Bone marrow (tissue), 2 donors: ENCODE measurements at places on chromosomes 11 and 22.

DNA sequence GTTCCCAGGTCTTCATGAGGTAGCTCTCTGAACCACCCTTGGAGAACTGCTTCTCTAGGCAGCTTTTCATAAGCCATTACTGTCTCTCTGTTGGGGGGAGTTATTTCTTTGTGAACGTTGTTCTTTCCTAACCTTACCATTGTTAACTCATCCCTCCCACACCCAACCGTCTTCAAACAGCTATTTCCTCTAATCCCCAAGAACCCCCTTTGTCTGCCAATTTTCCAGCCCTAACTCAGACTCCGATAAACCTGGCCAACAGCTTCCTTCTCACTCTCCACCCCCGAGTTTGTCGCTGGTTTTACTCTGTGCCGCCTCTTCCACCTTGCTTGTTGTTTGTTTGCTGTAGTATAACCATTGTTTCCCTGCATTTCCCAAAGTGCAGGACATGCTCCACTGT, 131.5 kb downstream of the CCDC34 start:
- no peak for DNase-seq

GRCh38 chr11:742156-742546, 5.1 kb upstream of the TALDO1 start:
- no peak for DNase-seq

- no peak for DNase-seq
These were observed 43.6 kb downstream of the CTSC start for GRCh38 chr11:88293931-88294330.

DNA sequence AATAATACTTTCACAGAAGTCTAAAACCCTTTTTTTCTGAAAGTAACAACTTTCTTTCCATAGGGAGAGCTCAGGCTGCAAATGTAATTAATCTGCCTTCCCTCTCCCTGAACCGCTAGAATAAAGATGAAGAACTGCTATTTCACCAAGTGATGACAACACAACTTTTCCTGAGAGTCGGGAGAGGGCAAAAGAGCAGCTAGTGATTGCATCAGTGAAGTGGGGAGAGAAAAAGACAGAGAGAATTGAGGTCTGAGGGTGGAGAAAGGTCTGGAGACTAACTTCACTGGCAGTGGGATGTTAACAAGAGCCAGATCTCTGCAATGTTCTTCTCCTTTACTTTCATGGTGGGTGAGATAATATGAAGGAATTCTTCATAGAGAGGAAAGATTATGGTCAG, 10.9 kb upstream of the MPEG1 start:
- DNase-seq: no peak

DNA sequence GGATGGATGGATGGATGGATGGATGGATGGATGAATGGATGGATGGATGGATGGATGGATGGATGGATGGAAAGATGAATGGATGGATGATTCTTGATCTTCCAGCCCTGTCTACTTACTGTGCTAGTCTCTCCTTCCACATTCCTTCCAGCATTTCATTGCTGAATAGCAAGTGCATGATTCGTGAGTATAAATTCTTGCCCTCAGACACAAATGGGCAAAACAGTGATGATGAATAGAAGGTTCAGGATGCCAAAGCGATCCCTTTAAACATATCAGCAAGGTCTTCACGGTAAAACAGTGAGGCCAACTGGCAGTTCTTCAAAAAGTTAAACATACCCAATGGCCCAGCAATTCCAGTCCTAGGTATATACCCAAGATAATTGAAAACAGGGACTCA, 400.2 kb downstream of the MN1 start:
- no peak for DNase-seq

- no peak for DNase-seq
These were observed 1.4 kb downstream of the TSPAN4 start for GRCh38 chr11:843818-844692.

GRCh38 chr22:37283393-37283937, 1.2 kb downstream of the CYTH4 start:
- no peak for DNase-seq

- no peak for DNase-seq
These were observed 102.4 kb downstream of the PRMT3 start for GRCh38 chr11:20489948-20490347.

GRCh38 chr11:67452141-67452952, at the start of gene GPR152:
GPR152 (minus strand) TSS chr11:67452729; CDS start chr11:67452724, 5 bp downstream.
- DNase-seq: no peak

- DNase-seq: no peak
These were observed 13.2 kb upstream of the PARVG start for GRCh38 chr22:44167501-44167900.

DNA sequence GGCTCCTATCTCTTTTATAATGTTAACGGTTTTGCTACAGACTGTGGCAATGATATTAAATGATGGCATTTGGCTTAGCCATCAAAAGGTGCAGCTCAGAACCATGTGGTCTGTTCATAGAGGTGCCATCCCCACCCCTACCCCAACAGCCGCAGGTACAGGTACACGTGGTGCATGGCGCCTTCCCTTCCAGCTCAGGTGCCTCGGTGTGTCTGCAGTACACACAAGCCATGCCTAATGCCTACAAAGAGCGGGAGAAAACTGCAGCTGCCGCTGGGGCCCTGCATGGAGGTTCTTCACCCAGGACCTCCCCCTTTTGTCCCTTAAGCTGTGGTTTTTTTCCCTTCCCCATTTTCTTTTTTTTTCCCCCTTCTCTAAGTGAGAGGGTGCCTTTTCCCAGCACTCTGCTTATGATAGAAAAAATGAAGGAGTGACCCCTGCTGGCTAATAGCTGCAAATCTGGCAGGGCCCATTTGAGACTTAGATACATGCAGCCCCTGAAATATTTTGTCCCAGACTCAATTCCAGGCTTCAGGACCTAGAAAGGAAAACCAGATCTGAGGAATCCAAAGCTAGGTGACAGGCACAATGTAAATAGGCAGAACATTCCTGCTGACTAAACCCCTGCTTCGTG, 6.5 kb downstream of the OR52M1 start:
- DNase-seq: no peak

- no peak for DNase-seq
These were observed 96.9 kb upstream of the PITPNB start for GRCh38 chr22:28015676-28016601.

GRCh38 chr11:44307340-44308099, 2.4 kb downstream of the ALX4 start:
- DNase-seq: no peak

DNA sequence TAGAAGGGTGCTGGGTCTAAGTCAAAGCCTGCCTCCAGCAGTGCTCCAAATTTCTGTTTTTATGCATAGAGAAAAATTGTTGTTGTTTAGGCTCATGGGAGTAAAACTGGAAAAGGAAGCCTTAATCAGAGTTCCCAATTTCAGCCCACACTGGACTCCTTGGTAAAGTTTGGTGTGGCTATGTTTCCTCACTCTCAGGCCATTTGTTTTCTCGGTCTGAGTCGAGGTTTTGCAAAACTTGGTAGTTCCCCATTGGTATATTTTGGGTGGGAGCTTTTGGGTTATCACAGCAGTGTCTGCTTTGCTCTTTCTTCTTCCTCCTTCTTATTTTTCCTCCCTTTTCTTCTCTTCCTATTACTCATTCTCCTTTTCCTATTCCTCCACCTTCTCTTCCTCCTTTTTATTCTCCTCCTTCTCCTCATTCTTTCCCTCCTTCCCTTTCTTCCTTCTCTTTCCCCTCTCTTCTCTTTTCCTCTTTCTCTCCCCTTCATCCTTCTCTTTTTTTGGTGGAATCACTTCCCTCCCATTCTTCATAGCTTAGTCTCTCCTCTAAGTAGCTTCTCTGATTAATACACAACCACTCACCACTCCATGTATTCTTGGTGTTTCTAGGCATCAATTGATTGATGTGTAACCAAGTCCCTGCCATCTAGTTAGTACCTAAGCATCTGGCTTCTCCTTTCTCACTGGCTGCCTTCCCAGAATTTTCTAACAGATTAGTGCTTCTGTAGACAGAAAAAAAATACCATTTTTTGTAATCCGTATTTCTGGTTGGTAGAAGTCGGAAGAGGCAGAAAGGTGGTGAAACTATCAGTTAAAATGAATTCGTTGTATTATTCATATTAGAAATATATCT, 10.1 kb downstream of the SLC5A1 start:
- no peak for DNase-seq

DNA sequence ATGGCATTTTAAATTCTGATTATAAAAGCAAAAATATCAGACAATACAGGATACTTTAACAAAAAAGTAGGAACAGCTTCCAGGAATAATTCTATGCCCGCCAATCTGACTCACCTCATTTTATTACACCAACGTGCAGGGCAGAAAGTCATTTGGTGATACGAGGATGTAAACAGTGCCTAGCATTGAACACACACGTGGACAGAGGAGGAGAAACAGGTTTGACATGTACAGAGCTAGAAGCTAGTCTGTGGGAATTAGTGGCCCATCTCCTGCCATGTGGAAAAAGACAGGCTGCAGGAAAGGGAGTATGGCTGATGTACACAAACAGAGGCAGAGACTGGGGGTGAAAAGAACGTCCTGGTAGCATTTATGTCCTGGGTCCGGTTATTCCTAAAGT, 9.0 kb upstream of the SPINDOC start:
- no peak for DNase-seq

DNA sequence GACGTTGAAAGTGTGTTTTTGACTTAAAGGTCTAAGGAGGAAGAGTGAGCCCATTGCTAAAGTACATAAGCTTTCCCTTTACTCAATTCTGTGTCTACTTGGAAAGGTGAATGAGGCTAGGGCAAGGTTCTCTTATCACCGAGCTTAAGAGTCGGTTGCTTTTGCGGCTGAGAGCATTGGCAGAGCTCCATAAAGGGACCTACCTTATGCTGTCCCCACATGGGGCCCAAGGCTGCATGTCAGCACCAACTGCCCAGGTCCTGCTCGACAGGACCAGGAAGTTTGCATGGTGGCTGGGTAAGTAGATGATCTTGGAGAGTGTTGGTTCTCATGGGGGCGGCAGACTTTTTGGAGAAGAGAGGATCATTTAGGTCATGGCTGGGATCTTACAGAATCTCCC, 91.2 kb downstream of the ZBTB16 start:
- no peak for DNase-seq

GRCh38 chr22:27097933-27098332, 440.5 kb downstream of the MIAT start:
- no peak for DNase-seq

- no peak for DNase-seq
These were observed 35.3 kb downstream of the ARVCF start for GRCh38 chr22:19981171-19981960.

GRCh38 chr11:89477175-89477574, 14.0 kb downstream of the NOX4 start:
- no peak for DNase-seq

GRCh38 chr11:13924801-13925327, 37.7 kb upstream of the SPON1 start:
- peak; percentile 25 for DNase-seq

GRCh38 chr11:34609850-34610249, 11.0 kb upstream of the EHF start:
- DNase-seq: no peak

DNA sequence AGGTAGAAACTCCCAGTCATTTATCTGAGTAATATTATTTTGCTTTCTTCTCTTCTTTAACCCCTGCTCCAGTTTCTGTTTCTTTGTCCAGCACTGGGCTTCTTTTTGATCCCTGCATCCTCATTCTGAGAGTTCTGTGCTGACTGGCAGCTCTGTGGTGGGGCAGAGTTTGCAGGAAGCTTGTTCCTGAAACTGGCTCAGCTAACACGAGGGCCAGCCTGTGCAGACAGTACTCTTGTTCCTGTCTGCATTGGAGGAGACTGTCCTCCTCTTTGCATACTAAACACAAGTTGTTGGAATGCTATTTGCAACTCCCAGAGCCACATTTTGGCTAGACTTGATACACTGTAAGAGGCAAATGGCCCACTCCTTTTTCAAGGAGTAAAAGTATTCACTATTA, 93.1 kb upstream of the HORMAD2 start:
- no peak for DNase-seq

DNA sequence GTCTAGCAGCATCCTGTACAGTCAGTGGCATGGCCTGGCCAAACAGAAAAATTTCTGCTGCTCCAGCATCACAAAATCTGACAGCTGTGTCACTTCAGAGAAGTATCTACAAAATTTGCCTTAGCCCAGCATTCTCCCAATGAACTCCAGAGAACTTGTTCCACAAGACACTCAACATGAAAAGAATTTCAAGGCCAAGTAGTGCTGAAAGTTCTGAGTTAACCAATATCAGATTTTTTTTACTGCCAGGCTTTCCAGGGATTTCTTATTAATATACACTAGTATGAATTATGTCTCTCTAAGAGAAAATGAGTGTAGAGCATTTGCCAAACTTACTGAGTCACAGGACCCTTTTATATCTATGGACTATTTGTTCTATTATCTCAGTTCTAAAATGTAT, 68.8 kb downstream of the OR5AK2 start:
- DNase-seq: no peak

- no peak for DNase-seq
These were observed 43.5 kb downstream of the EIF3F start for GRCh38 chr11:8030526-8031247.

GRCh38 chr11:109347304-109347703, 74.7 kb upstream of the C11orf87 start:
- DNase-seq: no peak

GRCh38 chr11:125373426-125374391, 122.4 kb downstream of the FEZ1 start:
- no peak for DNase-seq

GRCh38 chr11:8744423-8744822, 61.8 kb downstream of the RPL27A start:
- DNase-seq: no peak

DNA sequence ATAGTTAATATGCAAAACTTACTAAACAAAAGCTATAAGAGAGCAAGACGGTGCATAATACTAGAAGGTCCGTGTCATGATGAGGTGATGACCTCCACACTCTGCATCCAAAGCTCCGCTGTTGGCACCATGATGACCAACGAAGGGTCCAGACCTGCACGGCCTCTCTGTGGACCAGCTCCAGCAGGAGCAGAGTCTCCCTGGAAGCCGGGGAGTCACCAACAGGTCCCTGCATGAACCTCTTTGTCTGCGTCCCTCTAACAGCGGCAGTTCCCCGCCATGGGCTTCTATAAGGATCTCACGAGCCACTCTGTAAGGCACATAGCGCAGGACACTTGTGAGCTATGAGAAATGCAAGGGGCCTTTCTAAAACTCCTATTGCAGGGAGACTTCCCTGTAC, 517.3 kb downstream of the BRD1 start:
- no peak for DNase-seq

GRCh38 chr22:44218071-44218470, 37.3 kb downstream of the PARVG start:
- DNase-seq: no peak

- no peak for DNase-seq
These were observed 10.3 kb downstream of the BRD1 start for GRCh38 chr22:49817359-49817758.

DNA sequence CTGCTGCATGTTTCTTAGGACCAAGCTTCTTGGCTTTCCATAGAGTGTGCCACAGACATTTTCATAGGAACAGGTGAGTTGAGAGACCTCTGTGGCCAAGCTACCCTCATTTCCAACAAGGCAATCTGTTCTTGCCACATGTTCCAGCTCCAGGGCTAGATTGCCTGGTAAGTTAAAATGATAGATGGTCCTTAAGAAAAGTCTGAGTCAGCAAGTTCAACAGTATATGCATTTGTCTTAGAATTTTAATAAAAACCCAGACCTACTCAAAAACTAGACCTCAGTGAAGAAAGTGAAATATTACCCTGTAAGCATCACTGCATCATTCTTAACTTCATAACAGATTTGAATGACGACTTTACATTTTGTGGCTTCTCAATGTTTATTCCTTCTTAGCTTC, 1123.6 kb downstream of the DLG2 start:
- no peak for DNase-seq
